ENCODE measurements at places on chromosomes 3 and 15. TPM values are rescaled to one million over a fixed set of nuclear protein-coding genes. Genes with fewer than 3 reads are reported as not detected.

DNA sequence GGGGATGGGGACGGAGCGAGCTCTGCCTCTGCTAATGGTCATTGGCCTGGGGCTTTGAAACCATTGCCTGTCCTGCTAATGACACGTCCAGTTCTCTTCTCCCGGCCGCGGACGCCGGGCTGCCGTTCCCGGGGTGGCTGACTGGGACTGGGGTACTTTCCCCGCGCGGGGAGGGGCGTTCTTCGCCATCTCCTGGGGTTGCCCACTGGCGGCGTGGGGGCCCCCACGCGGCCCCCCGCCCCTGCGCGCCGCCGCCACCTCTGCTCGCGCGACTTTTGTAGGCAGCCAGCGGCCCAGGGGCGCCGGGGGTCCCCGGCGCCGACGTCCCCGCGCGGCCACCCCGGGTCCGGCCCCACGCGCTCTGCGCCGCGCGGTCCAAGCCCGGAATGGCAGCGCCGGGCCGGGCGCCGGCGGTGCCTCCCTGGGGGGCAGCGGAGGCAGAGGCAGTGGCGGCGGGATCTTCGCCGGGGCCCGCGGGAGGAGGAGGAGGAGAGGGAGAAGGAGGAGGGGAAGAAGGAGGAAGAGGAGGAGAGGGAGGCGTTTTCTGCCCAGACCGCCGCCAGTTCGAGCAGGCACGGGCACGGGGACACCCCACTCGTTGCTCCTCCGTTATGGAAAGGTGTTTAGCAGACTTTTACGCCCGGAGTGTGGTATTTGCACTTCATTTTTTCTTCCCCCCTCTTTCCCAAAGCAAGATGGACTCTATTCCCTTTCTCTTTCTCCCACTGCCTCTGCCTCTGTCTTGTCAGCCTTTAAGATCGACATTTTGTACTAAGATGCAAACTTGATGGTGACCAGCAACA is 2.3 kb downstream of the BBX start:
- DNase-seq, result peak; percentile 40

DNA sequence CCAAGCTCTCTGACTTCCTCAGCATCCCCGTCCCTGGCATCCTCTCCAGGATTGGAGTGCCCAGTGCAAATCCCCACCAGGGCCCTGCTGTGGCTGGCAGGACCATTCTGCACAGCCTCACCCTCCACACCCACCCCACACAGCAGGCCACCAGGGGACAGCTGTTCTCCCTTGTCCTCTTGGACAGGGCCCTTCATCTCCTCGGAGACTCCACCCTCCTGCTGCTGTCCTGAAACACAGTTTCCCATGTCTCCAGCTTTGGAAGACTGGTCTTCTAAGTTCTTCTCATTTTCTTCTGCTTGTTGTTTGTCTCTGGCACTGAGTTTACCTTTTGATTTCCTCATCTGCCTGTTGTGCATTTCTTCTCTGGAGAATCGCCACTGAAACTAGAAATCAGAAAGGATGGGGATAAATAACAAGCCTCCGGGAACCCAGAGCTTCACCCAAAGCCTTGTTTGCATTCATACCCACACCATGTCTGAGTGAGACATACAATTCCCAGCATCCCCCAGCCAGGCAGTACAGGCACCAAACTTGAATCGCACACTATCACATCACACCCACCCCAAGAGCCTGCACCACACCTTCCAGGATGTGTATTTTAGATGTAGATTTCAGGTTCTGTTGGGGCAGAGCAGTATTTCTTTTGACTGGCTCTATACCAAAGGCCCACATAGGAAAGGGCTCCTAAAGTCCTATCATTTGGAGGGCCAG is 52.0 kb downstream of the OXNAD1 start:
- DNase-seq, result peak; percentile 6

- DNase-seq, result no peak
These were observed 2.1 kb downstream of the GK5 start for GRCh38 chr3:142223282-142223681.

GRCh38 chr3:71130471-71131374 is 452.8 kb downstream of the FOXP1 start:
- DNase-seq, result peak; percentile 85

DNA sequence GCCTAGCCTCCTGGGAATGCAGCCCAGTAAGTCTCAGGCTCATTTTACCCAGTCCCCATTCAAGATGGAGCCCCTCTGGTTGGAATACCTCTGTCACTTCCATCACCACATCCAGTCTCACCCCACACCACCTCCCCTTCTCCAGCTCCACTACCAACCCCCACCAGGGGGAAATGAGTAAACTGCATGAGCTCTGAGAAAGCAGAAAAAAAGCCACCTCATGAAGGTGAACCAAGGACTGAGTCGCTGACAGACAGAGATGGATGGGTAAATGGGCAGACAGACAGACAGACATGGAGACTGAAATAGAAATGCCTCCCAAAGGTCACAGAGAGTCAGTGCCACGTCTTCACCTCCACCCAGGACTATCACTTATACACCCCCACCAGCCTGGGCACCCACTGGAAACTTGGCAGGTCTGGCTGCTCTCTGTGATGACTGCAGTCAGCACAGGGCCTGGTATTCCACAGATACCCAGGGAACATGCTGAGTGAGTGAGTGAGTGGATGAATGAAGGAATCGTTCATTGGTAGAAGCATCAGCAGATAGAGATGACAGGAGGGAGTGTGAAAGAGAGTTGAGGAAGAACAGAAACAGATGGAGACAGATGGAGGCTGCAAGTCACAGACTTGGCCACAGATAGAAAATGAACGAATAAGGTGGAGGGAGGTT is 4.9 kb upstream of the LOXL1 start:
- no peak for DNase-seq

GRCh38 chr3:9912294-9912935 is 4.5 kb upstream of the IL17RC start:
- no peak for DNase-seq

DNA sequence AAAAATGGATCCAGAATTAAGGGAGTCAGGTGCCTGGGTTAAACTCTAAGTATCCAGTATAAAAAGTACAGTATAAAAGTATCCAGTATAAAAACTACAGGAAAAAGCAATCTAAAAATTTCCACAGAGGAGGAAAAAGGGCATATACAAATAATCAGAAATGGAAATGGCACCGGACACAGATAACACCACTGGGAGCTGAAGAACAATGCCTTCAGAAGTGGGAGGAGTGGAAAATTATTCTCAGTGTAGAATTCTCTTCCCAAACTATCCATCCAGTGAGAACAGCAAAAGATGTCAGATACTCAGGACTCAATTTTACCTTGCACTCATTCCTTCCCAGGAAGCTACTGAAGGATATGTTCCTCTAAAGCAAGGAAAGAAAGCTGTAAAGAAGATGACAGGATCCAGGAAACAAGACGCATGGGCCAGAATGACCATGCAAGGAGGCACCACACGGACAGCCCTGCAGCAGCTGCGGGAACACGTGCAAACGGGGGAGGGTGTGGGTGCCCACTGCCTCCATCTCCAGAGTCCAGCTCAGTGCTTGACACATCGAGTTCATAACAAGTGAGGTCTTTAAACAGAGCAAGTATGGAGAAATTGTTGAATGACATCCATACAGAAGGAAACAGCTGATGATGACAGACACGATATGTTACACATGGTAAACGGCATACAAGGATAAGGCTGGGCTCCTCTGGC is 68.5 kb downstream of the CHSY1 start:
- DNase-seq, result no peak

Gene GTF2E1
- 33.2 TPM for total RNA-seq

GRCh38 chr3:194313560-194314387 is 37.4 kb downstream of the CPN2 start:
- no peak for DNase-seq

Gene SI
- not detected for total RNA-seq

Gene CCR2
- total RNA-seq, result 28.6 TPM

Gene OR5K2
- not detected for total RNA-seq

GRCh38 chr15:100919481-100920405 is 586 bp downstream of the LRRK1 start:
- no peak for DNase-seq

- no peak for DNase-seq
These were observed 305.9 kb upstream of the ARRDC4 start for GRCh38 chr15:97654481-97655076.

- DNase-seq, result peak; percentile 60
These were observed at the start of gene LYSMD2 for GRCh38 chr15:51737522-51738305. LYSMD2 (minus strand) TSS chr15:51737655; CDS start chr15:51737622, 33 bp downstream.

DNA sequence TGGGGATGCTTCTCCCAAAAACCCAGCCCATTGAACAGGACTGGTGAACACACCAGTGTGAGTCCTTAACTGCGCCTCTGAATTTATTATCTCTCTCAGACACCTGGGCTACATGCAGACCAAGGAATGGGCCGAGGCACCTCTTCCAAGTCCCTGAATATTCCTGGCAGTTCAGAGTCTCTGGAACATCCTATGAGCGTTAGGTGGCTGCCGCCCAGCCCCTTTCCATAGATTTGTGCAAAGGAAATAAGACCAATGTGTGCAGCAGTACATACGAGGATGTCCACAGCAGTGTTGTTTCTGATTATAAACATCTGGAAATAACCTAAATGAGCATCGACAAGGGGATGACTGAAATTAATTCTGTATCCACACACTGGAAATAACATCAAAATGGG is 104.9 kb upstream of the RPL32 start:
- no peak for DNase-seq

Gene CRABP1
- total RNA-seq, result not detected

DNA sequence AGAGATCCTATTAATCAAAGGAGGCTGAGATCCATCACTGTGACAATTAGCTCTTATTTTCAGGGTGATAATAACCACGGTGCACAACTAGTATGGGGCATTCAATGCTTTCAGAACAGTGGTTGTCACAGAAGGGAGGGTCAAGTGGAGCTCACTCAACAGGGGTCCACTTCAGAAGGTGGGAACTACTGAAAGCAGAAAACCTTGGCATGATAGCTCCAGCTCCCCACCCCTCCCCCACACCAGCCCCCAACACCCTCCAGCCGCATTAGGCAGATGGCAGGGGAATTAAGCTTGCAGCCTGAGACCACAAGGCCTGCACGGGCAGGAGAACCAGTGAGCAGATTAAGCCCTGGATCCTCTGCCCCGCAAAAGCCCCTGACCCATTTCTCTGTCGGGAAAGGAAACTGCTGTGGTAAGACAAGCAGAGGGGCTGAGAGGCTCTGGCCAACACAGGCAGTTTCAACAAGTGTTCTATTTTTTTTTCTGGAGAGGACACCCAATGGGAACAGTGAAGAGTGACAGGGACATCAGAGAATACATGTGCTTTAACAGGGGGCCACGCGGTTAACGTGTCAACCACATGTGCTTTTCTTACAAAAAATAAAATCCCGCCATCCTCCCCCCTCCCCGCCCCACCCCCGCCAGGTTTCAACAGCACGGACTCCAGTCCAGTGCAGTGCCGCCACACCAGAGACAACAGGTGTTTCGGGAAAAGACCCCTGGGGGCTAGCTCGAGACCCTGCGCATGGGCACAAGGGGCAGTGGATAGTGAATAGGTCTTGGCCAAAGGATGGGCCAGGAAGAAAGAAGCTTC is 997 bp downstream of the FYCO1 start:
- DNase-seq, result peak; percentile 47

Gene CDHR4
- total RNA-seq, result 0.08 TPM

Gene PYGO1
- total RNA-seq, result 0.06 TPM

DNA sequence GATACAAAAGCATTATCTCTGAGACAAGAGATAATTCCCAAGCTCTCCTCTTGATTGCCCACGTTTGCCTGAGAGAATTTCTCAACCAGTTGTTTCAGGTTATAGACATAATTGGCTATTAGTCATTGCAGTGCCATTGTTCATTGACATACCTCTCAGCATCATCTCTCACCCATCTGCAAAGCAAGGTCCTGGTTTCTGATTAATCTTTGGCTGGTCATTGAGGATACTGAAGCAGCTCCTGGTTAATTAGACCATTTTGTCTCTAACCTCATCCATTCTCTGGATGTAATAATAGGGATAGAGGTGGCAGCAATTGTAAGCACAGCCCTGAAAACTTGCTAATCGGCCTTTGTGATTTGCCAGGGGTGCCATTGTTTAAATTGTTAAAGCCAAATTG is 104.2 kb downstream of the CNTN6 start:
- no peak for DNase-seq

- DNase-seq, result no peak
These were observed 42.1 kb downstream of the CORO2B start for GRCh38 chr15:68620721-68621527.

DNA sequence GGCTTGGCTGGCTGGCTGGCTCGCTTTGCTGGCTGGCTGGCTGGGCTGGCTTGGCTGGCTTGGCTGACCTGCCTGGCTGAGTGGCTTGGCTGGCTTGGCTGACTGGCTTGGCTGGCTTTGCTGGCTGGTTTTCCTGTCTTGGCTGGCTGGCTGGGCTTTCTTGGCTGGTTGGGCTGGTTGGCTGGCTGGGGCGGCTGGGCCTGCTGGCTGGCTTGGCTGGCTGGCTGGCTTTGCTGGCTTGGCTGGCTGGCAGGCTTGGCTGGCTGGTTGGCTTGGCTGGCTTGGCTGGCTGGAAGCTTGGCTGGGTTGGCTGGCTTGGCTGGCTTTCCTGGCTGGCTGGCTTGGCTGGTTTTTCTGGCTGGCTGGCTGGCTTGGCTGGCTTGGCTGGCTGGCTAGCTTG is 435.6 kb downstream of the GOLGA6L6 start:
- DNase-seq, result peak; percentile 6

DNA sequence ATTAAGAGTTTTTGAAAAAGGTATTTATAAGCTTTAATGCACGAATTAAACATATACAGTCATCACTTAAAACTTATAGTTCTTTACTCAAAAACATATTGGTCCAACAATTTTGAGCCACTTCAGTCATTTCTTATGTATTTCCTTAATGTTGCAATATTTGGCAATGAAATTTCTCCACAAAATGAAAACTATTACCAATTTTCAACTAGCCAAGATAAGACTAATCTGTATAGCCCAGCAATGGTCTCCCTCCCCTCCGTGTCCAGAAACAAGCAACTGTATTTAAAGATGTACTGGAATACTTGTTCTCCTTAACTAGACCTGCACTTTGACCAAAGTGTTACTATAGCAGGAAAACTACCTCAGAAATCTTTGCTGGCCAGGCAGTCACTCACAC is 9.2 kb downstream of the ARF4 start:
- no peak for DNase-seq

GRCh38 chr3:1439395-1439794 is 346.6 kb downstream of the CNTN6 start:
- DNase-seq, result no peak

DNA sequence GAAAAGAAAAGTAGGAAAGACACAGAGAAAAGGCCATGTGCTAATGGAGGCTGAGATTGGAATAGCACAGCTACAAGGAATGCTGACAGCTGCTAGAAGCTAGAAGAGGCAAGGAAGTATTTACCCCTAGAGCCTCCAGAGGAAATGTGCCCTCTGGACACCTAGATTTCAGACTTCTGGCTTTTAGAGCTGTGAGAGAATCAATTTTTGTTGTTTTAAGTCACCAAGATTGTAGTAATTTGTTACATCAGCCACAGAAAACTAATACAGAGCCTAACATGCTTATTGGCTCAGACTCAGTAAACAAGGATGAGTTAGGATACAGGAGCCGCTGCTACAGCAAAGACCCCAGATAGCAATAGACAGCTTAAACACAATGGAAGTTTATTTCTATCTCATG is 33.1 kb upstream of the GLCE start:
- DNase-seq, result no peak

GRCh38 chr15:77500989-77501388 is 80.3 kb downstream of the HMG20A start:
- no peak for DNase-seq

Gene OR5K3
- total RNA-seq, result not detected
